ENCODE measurements at places on chromosomes 5 and 9.

- no peak for DNase-seq
These were observed 9.3 kb upstream of the EDIL3 start for GRCh38 chr5:84393969-84394368.

GRCh38 chr5:35735718-35736117, 118.1 kb downstream of the SPEF2 start:
- DNase-seq, result no peak

GRCh38 chr9:112670991-112671625, 46.8 kb downstream of the INIP start:
- DNase-seq, result no peak

DNA sequence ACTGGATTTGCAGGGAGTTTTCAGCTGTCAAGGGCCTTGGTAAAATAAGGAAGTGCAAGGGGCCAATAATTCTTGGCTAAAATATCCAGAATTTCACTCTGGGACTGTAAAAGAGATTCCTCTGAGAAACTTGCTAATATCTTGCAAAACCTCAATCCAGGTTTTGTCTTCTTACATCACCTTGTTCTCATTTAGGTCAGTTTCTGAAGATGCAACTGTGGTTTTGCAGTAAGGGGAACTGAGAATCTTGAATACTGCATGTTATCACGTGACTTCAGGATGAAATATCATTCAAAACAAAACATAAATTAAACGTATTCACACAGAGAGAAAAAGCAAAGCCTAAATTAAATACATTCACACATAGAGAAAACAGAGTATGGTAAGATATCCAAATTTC, 35.0 kb upstream of the RIC1 start:
- DNase-seq, result no peak

DNA sequence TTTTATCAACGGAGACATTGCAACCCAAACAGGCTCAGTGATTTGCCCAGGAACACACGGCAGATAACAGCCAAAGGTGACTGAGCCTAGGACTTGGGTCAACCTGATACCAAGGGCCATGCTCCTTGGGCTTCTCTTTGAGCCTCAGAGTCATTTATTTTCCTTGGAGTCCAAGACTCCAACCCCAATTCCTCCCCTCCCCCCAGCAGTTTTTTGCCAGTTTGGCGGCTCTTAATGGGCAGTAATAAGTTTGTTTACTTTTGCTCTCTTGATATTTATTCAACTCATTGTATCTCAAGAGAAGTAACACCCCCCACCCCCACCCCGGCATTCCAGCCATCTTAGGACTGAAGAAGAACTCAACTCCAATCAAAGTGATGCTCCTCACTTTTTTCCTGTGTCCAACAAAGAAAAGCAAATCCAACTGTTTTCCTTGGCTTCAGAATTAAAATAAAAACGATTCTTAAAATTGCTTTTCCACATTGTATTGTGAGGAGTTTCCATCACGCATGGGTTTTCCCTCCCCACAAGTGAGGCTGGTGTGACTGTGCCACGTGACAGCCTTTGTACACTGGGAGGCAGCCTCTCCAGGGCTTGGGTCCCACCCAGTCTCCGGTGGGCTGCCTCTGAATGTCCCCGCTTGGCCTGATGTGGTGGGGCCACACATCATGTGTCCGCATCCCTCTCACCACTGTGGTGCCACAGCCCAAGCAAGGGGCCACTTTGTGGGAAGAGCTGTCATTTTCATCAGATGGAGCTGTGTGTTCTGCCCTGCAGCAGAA, 9.1 kb downstream of the ANGPTL2 start:
- DNase-seq, result no peak

GRCh38 chr9:69919461-69920061, 98.9 kb downstream of the CFAP95 start:
- no peak for DNase-seq

DNA sequence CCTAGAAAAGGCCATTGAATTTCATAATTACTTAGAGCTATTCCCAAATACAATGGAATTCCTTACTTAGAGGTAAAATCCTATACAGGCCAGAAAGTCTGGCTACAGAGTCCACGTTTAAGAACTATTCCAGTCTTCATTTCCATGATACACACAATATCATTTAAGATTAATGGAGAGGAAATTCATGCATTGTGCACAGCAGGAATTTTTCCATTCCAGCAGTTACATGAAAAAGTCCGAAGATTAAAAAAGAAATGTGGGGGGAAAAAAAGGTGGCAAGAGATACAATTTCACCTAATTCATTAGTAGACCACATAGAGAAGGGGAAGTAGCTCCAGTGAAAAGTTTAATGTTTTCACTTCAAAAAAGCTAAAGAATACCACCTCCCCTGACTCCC, 63.1 kb downstream of the CHD1 start:
- DNase-seq, result no peak

DNA sequence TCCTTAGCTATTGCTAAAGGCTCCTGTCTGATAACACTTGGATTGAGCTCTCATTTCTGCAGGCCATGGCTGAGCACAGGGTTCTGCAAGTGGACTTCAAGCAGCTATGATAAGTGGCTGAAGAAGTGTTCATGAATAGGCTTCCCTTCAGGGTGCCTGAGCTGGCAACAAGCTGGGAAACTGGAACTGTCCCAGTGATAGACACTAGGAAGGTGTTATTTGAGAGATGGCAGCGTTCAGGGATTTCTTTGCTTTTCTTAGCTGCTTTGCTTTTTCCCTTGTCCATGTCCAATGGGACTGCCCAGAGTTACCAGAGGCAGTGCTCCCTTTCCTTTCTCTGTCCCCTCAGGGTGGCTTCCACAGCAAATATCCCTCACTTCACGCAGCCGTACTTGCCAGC, 75.8 kb downstream of the INIP start:
- DNase-seq, result no peak

DNA sequence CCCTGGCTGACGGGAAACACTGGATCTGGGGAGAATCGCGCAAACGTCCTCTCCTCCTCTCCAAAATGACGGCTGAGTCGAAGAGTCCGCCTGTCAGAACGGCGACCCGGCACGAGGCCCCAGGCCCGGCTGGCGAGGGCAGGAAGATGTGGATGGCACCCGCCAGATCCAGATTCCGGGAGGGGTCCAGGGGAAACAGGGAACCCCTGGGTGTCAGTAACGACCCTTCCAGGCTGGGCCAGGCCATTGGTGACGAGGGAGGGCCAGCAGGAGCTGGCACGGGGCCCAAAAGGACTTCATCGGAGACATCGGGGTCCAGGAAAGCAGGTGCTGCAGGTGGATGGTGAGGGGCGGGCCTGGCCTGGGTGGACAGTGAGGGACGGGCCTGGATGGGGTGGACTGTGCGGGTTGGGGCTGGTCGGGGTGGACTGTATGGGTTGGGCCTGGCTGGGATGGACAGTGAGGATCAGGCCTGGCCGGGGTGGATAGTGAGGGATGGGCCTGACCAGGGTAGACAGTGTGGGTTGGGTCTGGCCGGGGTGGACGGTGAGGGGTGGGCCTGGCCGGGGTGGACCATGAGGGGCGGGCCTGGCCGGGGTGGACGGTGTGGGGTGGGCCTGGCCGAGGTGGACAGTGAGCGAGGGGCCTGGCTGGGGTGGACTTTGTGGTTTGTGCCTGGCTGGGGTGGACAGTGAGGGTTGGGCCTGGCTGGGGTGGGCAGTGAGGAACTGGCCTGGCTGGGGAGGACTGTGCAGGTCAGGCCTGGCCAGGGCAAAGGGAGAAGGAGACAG, 14.0 kb downstream of the SLC6A3 start:
- DNase-seq, result no peak

DNA sequence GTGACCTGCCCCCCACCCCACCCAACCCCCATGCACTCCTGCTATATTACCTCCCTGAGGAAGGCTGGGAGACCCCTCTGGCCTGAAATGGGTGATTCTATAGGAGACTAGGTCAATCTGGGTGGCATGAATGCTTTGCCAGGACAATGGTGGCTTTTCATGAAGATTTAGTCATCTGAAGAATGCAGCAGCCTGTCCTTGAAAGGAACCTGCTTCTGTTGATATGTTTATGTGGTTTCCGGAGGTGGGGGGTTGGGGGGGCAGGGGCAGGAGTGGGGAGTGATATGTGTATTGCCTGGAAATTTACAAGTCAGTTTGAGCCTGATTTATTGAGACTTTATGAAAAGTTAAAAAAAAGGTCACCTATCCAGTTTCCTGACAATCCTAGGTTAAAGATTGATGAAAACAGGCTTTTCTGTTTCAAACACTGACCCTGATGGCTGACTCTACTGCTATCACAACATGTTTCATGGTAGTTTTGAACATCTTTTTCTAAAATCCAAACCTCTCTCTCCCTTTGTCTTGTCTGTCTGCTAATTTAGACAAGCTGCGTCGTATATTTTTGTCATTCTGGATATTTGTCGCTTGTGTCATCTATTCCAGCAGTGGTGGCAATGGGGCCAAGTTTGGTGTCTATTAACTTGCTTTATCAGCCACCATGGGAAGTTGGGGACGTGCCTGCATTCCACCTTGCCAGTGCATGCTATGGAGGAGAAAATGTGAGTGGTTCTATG, 153.7 kb upstream of the EGFLAM start:
- DNase-seq, result no peak

- no peak for DNase-seq
These were observed 183.1 kb downstream of the GAS1 start for GRCh38 chr9:86764221-86764624.

GRCh38 chr9:569296-569695, 272.2 kb upstream of the DMRT1 start:
- no peak for DNase-seq

- no peak for DNase-seq
These were observed 2.8 kb downstream of the JAKMIP2 start for GRCh38 chr5:147779694-147780093.

GRCh38 chr5:175638305-175638704, 19.6 kb upstream of the HRH2 start:
- no peak for DNase-seq

- DNase-seq, result no peak
These were observed 1530.6 kb downstream of the EFNA5 start for GRCh38 chr5:106140101-106140500.

GRCh38 chr9:122180633-122181032, 20.9 kb downstream of the MORN5 start:
- no peak for DNase-seq

GRCh38 chr9:105444130-105444529, 3.7 kb upstream of the FSD1L start:
- DNase-seq, result no peak

- no peak for DNase-seq
These were observed 498.8 kb downstream of the ARHGEF28 start for GRCh38 chr5:74124826-74125225.

DNA sequence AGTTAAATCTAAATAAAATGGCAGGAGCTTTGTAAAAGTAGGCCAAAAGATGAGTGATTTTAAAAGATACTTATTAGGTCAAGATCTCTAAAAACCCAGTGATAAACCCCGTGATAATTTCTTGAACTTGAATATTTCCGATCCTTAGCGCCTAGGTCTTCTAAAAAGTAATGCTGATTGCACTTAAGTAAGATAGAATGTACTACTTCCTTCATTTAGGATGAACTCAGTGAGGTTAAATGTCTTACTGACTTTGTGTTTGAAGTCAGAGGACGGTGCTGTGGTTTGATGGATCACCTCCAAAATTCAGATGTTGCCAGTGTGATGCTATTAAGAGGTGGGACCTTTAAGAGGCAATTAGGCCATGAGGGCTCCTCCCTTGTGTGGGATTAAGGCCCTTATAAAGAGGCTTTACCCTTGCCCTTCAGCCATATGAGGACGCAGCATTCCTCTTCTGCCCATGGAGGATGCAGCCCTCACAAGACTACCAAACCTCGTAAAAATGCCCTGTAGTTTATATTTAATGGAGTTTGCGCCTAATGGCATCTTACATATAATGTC, 130.1 kb downstream of the TRIO start:
- no peak for DNase-seq

DNA sequence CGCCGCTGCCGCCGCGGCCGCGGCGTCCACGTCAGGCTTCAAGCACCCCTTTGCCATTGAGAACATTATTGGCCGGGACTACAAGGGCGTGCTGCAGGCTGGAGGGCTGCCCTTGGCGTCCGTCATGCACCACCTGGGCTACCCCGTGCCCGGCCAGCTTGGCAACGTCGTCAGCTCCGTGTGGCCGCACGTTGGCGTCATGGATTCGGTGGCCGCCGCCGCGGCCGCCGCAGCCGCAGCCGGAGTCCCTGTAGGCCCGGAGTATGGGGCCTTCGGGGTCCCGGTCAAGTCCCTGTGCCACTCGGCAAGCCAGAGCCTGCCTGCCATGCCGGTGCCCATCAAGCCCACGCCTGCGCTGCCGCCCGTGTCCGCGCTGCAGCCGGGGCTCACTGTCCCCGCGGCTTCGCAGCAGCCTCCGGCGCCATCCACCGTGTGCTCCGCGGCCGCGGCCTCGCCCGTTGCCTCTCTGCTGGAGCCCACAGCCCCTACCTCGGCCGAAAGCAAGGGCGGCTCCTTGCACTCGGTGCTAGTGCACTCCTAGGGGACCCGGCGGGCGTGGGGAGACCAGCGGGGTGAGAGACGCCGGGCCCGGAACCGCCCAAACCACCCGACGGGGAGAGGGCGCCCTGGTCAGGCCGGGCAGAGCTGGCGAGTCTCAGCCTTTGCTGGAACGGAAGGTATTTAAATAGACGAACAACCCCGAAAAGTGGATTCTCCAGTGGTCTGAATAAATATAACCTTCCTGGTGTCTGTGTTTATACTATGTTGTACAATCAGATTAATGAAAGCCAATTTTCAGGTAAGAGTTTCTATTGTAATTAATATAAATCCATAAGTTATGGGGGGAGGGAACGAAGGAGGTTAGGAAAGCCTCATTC, 1.2 kb downstream of the FOXB2 start:
- no peak for DNase-seq

GRCh38 chr5:170361116-170361515, 28.1 kb downstream of the KCNMB1 start:
- no peak for DNase-seq

DNA sequence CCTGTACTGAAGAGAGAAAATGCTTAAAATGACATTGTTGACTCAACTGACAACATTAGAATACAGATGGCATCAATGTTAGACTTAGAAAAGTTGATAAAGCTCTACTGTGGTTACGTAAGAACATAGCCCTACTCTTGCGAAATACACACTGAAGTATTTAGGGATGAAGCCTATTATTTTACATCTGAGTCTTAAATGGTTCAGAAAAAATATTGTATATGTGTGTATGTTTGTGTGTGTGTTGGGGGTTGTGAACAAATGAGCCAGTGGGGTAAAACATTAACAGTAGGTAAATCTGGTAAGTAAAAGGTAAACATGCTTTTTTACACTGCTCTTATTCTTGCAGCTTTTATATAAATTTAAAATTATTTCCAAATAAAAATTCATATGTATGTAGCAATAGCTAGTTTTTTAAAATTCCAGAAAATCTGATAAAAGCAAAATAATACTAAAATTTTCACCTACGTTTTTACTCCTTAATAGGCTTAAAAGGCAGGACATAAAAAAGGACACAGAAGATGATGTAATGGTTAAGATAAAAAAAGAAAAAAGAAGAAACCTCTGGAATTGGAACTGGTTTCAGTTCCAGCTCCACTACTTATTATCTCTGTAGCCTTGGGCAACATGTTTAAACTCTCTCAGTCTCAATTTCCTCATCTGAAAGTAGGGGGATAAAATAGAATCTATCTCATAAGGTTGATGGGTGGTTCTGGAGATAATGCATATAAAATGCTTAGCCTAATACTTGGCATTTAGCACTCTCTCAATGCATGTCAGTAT, 44.3 kb downstream of the GARNL3 start:
- no peak for DNase-seq

- peak; percentile 57 for DNase-seq
These were observed 25.6 kb downstream of the CSF2 start for GRCh38 chr5:132099076-132099748.

- no peak for DNase-seq
These were observed 55.9 kb downstream of the NSUN2 start for GRCh38 chr5:6576861-6577501.
